ENCODE measurements at places on chromosomes 6 and 20.

DNA sequence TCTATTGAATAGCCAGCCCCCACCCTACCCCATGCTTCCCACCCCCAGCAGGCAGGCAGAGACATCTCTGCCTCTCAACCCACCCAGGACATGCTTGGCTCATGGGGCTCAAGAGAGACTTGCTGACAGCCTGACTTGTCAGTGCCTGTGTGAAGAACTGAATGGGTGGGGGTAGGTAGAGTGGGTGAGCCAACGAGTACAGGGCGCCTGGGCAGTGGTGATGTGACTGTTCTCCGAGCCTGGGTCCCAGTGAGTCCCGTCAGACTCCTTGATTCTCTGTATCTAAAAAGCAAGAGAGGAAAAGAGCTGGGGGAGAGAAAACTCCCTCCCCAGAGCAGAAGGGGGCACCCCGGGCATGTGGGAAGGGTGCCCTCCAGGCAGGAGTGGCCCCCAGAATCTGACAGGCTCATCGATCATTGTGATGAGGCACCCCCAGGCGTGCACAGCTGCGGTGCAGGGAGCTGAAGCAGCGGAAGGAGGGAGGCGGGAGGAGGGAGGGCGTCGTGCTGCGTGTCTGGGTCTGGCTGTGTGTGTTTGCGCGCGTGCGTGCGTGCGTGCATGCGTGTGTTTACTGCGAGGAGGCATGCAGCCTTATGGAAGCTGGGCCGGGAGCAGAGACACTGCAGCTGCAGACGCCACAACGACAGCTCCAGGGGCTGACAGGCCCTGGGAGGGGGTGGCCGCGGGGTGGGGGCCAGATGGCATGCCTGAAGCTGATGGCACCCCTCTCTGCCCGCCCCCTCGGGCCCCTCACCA is 40.2 kb downstream of the FOXP4 start:
- DNase-seq, result no peak

DNA sequence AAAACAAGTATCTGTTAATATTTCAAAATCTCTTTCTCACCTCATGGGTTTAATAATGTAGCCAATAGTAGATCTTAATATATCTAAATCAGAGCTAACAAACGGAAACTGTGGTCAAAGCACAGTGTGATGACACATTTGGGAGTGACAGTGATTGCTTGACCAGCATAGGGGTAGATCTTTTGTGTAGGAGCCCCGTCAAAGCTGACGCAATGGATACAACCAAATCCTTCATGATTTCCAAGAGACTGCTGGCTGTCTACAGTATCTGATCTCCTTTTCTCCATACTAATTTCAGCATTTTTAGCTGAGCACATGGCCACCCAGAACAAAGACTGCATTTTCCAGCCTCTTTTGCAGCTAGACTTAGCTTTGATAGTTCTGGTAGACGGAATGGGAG is 299.3 kb upstream of the ECI2 start:
- no peak for DNase-seq

DNA sequence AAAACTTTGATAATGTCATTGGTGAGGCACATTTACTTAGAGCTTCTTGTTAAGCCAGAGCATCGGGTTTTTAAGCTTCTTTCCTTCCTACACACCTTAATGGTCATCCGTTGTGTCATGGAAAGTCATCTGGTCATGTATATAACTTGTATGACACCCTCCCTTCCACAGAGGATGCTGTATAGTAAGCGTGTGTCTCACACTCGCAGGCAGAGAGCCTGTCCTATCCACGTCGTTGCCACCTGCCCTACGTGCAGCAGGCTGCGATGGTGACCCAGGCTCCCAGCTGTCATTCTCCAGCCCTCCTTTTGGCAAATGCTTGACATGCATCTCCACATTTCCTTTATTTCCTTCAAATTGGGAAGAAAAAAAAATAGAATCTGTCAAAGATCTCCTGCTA is 85.6 kb downstream of the MYB start:
- DNase-seq, result no peak

DNA sequence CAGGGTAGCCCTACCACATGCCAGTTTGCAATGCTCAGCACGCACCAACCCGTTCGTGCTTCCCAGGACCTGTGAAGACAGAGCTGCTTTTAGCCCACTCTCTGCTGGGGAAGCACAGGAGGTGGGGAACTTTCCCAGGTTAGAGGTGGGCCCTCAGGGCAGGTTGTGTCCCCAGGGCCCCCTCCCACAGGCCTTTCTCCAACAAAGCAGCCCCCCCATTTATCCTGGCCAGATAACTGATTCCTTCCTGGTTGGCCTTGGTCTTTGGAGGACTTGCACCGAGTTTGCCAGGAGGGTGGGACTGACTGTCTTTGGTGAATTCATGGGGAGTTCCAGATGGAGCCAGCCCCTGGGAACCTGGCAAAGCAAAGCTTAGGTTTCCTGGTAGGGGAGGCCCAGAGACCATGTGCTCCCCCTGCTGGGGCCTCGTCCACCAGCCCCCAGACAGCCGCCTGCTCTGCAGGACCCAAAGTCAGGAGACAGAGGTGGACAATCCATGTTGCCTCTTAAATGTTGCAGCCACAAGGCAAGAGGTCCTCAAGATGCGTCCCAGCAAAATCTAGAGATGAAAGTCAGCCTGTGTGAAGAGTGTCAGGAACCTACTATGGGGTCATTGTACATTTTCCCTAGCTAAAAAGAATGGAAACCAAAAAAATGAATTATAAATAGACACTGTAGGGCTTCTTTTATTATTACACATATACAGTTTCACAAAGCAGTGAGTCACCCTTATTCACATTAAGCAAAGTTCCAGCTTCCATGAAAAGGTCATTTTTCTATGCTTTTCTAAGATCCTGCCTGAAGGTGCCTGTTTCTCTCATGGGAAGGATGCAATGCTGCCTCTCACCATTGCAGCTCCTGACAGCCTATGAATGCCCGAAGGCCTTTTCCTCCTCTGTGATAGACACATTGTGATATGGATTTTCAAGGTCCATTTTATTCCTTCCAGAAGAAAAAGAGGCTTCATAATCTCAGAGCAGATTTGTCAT is 497.8 kb downstream of the PREX1 start:
- peak; percentile 54 for DNase-seq

GRCh38 chr6:7034055-7034454 is 73.7 kb upstream of the RREB1 start:
- no peak for DNase-seq

GRCh38 chr20:40294175-40294574 is 394.9 kb downstream of the MAFB start:
- no peak for DNase-seq

GRCh38 chr20:24701668-24702067 is 232.2 kb downstream of the SYNDIG1 start:
- DNase-seq, result peak; percentile 42

GRCh38 chr6:157145656-157146285 is 177.5 kb downstream of the TMEM242 start:
- peak; percentile 79 for DNase-seq

DNA sequence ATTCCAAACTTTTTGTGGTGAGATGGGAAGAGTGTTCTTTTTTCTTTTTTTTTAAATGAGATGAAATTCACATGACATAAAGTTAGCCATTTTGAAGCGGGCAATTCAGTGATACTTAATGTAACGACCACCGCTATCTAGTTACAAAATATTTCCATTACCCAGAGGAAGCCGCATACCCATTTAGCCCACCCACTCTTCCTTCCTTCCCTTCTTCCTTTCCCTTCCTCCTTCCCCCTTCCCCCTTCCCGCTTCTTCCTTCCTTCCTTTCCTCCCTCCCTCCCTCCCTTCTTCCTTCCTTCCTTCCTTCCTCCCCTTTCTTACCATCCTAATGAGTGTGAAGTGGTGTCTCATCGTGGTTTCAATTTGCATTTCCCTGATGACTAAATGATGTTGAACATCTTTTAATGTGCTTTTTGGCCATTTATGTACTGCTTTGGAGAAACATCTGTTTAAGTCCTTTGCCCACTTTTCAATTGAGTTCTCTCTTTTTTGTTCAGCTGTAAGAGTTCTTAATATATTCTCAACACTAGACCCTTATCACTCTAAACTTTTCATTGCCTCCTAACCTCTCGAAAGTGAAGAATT is 371.1 kb downstream of the FARS2 start:
- DNase-seq, result no peak

DNA sequence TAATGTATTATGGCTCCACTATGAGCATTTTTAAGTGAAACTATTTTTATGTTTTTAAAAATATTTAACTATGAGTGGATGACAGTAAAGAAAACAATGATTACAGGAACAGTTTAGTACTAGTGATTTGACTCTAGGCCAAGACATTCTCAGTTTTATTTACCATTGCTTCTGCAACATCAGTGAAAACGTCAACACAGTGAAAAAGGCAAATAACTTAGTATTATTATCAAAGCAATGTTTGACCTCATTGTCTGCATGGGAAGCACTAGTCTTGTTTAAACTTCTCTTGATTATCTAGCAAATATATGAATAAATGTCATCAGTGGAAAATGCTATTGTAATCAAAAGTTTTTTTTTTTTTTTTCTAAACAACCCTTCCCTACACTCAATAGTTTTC is 165.0 kb downstream of the HTR1B start:
- DNase-seq, result no peak

DNA sequence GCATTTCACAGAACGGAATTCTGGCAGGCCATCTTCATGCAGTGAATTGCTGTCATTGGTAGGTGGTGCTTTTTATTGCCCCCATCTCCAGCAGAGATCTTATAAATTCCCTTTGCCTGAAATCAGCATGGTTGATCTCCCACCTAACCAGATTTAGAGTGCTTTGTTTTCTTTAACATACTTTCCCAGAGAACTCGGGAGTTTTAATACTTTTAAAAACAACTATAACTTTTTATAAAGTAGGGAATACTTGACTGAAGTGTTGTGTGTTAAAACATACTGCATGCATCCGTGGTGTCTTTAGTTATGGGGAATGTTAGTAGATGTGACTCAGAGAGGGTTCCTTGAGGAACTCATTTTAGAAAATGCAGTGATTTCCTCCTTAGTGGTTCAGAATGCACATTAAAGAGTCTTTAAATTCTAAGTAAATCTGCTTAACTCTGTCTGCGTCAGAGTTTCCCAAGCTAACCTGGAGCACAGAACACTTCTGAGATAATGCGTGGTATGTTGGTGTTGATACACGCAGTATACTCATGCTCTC is 54.9 kb downstream of the AKAP12 start:
- no peak for DNase-seq

- DNase-seq, result no peak
These were observed 37.0 kb downstream of the CDKAL1 start for GRCh38 chr6:20571261-20571660.

GRCh38 chr6:125066140-125066539 is 87.4 kb upstream of the TPD52L1 start:
- no peak for DNase-seq

GRCh38 chr6:118665011-118665410 is 13.6 kb upstream of the CEP85L start:
- DNase-seq, result no peak

DNA sequence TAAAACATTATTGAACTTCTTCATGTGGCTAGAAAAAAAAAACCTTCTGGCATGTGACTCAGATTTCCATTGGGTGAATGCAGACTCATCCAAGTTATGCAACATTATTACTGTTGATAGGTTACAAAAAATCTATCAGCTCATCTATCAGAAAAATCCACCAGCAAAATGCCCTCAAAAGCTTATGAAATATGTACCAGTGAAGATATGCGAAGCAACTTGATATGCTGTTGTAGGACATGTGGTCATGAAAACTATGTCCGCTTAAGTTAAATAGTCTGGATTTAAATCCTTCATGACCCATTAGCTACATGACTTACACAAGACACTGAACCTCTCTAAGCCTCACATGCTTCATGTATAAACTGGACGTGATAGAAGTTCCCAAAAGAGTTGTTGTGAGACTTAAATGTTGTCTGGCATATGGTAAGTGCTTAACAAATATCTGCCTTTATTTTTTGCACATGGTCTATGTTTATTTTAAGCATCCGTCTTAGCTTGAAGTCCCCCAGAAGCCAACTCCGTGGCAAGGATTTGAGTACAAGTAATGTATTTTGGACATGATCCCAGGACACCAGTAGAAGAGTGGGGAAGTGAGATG is 12.5 kb upstream of the BFSP1 start:
- no peak for DNase-seq
